Muscle of arm (tissue), 14 donors: ENCODE measurements at places on chromosomes 11 and 22. TPM values are rescaled to one million over a fixed set of nuclear protein-coding genes. Genes with fewer than 3 reads are reported as not detected.

- DNase-seq: no peak
These were observed 332.2 kb downstream of the TMEM135 start for GRCh38 chr11:87369888-87370287.

Gene TAF10
- polyA plus RNA-seq: 109 TPM

Gene CDPF1
- 9.9 TPM for polyA plus RNA-seq

Gene MAJIN
- polyA plus RNA-seq: not detected

Gene ANKRD42
- polyA plus RNA-seq: 16.1 TPM

GRCh38 chr11:61675826-61676225 lies 4.4 kb upstream of the DAGLA start:
- DNase-seq: no peak

DNA sequence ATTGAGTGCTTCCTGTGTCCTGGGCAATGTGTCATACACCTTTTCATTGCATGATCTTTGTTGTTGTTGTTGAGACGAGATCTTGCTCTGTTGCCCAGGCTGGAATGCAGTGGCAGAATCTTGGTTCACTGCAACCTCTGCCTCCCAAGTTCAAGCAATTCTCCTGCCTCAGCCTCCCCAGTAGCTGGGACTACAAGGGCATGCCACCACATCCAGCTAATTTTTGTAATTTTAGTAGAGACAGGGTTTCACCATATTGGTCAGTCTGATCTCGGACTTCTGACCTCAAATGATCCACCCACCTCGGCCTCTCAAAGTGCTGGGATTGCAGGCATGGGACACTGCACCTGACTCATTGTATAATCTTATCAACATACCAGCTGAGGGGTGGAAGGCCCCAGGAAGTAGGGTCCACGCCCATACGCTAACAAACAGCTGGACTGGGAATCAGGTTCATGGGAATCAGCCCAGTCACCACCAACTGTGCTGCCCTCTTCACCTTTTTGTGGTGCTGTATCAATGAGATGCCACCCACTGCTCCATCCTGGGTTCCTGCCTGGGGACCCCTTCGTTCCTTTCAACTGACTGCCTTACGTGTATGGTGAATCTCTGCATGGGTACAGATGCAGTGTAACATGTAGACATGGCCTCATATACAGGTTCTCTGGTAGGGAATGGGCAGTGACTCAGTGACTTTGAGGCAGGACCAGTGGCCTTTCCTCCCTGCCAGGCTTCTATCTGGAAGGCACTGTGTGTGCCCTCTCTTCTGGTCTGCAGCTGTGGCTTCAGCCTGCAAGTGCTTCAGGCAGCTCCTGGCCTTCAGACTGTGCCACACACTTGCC lies 32.5 kb upstream of the YWHAH start:
- no peak for DNase-seq

- DNase-seq: no peak
These were observed 90.7 kb downstream of the PPP6R3 start for GRCh38 chr11:68551223-68551622.

Gene NRGN
- 3.1 TPM for polyA plus RNA-seq

Gene SAA2
- not detected for polyA plus RNA-seq

Gene P4HA3
- polyA plus RNA-seq: 1.3 TPM

- no peak for DNase-seq
These were observed 126.9 kb upstream of the NCAM1 start for GRCh38 chr11:112834277-112834755.

DNA sequence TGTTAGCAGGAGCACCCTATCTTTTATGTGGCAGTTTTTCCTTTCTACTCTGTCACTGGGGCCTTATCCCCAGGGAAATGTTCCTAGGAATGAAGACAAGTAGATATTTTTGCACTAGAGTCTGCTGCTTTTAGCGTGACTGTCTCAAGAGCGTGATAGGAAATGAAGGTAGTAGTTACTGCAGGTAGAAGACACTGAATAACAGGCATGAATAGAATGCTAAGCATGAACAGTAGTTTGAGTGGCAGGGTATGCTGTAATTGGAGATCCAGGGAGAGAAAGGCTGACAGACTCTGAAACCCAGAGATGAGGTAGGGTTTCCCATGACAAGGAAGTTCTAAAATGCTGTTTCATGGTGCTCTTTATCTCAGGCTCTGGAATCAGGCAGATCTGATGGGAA lies 475.1 kb downstream of the NELL1 start:
- DNase-seq: no peak
